Karpas-422 (cell line): ENCODE measurements at places on chromosomes 7 and 10. TPM values are rescaled to one million over a fixed set of nuclear protein-coding genes. Genes with fewer than 3 reads are reported as not detected.

- no peaks in the 10 kb centered on the region for H3K27me3 ChIP-seq
- no peak overlapping the region for H3K27ac ChIP-seq
- no peaks in the 10 kb centered on the region for H3K36me3 ChIP-seq
Observed at GRCh38 chr7:69939317-69939716, 341.0 kb downstream of the AUTS2 start.

DNA sequence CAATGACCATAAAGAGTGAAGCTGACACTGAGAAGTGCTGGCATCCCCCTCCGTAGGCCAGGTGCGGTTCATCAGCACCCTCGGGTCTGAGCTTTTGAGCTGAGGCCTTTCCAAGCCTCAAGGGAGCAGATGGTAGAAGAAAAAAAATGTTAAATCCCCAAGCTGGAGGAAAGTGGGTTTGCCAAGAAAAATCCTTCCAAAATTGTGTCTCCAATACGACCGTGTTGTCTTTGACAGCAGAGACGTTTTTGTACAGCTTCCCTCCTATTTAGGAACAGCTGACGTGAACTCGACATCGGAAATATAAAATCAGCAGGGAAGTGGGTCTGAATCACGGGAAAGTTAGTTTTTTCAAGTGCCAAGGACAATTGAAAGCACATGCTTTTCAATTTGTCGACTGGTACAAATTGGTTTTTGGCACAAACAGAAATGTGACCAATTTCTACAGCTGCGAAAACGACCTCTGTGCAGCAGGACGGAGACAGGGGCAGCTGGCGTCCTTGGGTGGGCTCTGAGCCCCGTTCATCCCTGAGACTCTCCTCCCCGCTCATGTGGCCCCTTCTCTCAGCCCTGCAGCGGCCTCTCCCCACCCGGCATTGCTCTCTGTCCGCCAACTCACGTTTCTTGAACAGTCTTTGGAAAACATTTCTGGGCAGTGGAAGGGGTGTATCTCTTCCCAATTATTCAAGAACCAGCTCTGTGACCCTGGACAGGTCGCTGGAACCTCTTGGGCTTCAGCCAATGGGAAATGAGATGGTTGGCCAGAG is 89.9 kb downstream of the PAXIP1 start:
- H3K27ac ChIP-seq = no peak overlapping the region
- H3K27me3 ChIP-seq = no peaks in the 10 kb centered on the region
- no peaks in the 10 kb centered on the region for H3K4me1 ChIP-seq
- no peaks in the 10 kb centered on the region for H3K36me3 ChIP-seq

MALRD1 gene
- not detected in 2 replicates for total RNA-seq

GRCh38 chr10:131692176-131692575 is 208.6 kb upstream of the PPP2R2D start:
- DNase-seq = no peak
- no peaks in the 10 kb centered on the region for H3K36me3 ChIP-seq
- H3K4me3 ChIP-seq = no peak overlapping the region
- no peak overlapping the region for H3K27ac ChIP-seq

PSMC2 gene
- total RNA-seq = 69.4 and 107 TPM in 2 replicates

GRCh38 chr10:124719213-124719851 is 24.8 kb downstream of the FAM53B start:
- H3K27me3 ChIP-seq = no peaks in the 10 kb centered on the region
- H3K4me3 ChIP-seq = peak overlapping the region; percentile 19; the same call in 1 of the 2 replicates
- H3K4me1 ChIP-seq = peaks cover 85% of the 10 kb centered on the region
